Activated T-helper 2 cell treated with anti-CD3 and anti-CD28 coated beads, Interferon-gamma antibody, Interleukin-2, Interleukin-4, amounts not matched to agents 10 μg/mL and 5 μg/mL and 100 μg/mL, durations not matched to agents 14 hours and 24 hours and 36 hours (primary cell): ENCODE measurements at places on chromosomes 2 and 18.

- no peak for DNase-seq
These were observed 169.2 kb downstream of the CDH20 start for GRCh38 chr18:61502472-61502871.

- DNase-seq = no peak
These were observed 84.2 kb downstream of the NCKAP5 start for GRCh38 chr2:133484106-133484505.

DNA sequence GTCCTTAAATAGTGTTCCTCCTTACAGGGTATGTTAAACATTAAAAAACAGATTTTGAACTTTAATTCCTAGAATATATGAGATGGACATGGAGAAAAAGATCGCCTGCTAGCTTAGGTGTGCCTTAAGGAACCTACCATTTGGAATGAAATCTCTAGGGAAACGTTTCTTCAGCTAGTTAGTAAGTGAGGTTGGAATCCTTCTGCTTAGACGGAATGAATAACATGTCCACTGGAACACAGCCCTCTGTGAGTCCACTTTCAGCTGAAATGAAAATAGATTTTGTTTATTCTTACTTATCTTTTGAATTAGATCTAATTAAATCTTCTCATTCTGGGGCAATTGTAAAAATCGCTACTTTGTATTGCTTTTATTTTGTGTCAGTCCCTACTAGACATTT lies 28.4 kb downstream of the NAB1 start:
- no peak for DNase-seq

- DNase-seq = no peak
These were observed 11.0 kb upstream of the TXNDC2 start for GRCh38 chr18:9874728-9875127.

DNA sequence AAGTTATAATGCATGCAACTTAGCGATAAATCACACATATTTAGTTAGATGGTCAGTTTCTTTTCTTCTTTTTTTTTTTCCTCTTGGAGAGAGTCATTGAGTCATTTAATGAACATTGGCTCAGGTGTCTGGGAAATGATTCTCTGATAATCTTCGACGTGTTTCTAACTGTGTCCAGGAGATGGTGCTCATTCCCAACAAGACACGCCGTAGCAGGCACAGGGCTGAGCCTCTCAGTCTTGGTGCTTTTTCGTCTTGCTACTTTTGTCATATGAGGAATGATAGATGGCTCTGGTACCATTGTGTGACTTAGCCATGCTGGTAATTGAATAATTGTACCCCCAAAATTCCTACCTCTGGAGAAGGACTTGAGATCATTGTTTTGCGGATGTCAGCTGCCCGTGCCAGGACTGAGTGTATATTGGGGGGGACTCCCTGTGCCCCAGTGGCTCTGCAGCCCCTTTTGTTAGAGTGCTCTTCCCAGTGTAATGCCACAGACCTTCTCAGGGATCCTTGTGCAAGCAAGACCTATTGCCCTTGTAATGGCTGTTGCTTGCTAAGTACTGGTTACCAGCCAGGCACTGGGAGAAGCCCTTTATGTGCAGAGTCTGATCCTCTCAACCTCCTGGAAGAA lies 107.6 kb upstream of the CYRIA start:
- DNase-seq = no peak

DNA sequence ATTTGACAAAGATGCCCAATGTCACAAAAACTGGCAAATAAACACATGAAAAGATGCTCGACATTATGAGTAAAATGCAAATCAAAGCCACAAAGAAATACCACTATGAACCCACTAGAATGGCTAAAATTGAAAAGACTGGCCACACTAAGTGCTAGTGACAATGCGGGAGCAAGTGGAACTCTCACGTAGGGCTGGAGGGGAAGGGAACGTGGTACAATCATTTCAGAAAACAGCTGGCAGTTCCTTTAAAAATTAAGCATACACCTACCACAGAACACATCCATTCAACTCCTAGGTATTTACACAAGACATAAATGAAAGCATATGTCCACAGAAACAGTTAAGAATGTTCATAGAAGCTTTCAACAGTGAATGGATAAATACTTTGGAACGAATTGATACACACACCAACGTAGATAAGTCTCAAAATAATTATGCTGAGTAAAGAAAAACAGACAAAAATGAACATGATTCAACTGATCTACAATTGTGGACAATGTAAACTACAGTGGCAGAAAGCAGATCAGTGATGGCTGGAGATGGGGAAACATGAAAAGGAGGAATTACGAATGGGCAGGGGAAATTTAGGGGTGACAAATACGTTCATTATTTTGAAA lies 71.7 kb downstream of the MYOM1 start:
- no peak for DNase-seq

DNA sequence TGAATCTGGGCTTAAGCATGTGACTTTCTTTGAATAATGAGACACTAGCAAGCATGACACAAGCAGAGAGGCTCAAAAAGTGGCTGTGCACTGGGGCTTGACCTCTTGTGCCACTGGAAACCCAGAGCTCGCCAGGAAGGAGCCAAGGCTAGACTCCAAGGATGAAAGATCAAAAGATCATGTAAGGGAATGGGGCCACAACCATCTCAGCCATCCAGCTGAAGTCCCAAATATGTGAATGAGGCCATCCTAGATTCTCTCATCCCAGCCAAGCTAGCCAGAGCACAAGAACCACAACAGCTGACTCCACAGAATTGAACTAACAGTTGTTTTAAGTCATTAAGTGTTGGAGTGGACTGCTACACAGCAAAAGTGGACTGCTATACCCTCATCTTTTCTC lies 288.1 kb downstream of the CCDC178 start:
- DNase-seq = no peak

- DNase-seq = no peak
These were observed 430 bp upstream of the CHMP1B start for GRCh38 chr18:11850821-11851145.

GRCh38 chr2:96091141-96091710 lies 25.1 kb downstream of the ADRA2B start:
- no peak for DNase-seq

- DNase-seq = no peak
These were observed 22.0 kb downstream of the CCT7 start for GRCh38 chr2:73255907-73256617.

DNA sequence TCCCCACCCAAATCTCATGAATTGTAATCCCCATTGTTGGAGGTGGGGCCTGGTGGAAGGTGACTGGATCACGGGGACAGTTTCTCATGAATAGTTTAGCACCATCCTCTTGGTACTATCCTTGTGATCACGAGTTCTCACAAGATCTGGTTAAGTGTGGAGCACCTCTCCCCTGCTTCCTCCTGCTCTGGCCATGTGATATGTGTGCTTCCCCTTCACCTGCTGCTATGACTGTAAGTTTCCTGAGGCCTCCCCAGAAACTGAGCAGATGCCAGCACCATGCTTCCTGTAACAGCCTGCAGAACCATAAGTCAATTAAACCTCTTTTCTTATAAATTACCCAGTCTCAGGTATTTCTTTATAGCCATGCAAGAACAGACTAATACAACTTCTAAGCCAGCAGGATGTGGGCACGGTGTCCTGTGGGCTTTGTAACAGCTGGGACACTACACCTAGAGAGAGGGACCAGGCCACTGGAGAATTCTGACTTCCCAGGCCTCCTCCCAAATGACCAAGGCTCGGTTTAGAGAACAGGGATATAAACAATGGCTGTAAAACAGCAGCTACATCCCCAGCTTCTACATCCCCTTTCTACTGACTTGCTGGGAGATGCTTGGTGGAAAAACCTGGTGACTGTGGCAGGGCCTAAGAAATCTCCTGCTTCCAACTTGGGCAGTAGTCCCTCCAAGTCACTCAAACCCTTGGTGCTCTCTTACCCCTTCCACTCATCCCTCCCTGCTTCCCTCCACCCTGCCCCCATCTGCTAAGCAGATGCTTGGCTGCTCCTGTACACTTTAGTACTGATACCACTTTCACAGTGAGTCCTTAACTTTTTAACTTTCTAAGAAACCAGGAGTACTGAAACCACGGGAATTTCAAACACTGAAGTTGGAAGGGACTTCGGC lies 10.3 kb downstream of the STAT1 start:
- no peak for DNase-seq

GRCh38 chr2:33521791-33522281 lies 45.4 kb downstream of the RASGRP3 start:
- no peak for DNase-seq

GRCh38 chr2:88429929-88430328 lies 22.6 kb downstream of the FOXI3 start:
- DNase-seq = no peak

DNA sequence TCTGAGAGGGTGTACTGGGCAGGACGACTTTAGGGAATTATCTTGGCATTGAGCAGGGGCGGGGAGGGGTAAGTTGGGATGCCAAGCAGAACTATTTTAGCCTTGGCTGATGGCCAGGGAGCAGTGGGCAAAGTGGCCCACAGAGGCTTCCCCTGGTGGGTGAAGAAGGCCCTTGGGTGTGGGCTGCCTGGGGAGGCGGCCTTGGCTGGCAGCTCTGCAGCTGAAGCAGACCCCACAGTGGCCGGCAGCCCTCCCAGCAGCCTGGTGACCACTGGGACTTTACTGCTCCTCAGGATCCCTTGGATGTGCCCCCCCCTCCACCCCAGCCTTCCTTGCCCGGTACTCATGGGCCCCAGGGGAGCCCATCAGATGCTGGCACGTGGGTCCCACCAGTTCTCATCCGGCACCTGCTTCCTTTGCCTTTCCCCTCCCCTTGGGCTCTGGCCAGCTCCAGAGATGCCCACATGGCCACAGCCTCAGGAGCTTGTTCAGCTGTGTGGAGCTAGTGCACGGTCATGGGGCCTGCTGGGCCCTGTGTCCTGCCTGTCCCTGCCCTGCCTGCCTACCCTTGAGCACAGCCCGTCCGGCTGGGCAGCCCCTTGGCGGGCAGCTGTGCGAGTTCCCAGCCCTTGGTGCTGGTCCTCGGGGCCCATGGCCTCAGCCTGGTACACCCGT lies 122.1 kb upstream of the HS6ST1 start:
- no peak for DNase-seq

DNA sequence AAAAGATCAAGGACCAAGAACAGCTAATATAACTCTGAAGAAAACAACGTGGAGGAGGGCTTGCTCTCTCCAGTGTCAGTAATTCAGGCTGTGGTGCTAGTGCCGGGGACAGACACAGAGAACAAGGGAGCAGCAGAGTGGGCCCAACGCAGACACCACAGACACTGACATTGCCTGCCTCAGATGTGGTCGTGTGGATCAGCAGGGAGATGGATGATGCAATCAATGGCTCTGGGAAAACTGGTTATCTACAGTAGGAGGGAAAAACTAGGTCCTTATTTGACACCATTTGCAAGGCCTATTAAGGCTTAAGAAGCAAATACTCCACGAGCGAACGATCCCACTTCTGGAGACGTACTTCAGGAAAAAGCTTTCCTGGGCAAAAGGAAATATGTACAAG lies 36.1 kb downstream of the HDLBP start:
- DNase-seq = no peak

DNA sequence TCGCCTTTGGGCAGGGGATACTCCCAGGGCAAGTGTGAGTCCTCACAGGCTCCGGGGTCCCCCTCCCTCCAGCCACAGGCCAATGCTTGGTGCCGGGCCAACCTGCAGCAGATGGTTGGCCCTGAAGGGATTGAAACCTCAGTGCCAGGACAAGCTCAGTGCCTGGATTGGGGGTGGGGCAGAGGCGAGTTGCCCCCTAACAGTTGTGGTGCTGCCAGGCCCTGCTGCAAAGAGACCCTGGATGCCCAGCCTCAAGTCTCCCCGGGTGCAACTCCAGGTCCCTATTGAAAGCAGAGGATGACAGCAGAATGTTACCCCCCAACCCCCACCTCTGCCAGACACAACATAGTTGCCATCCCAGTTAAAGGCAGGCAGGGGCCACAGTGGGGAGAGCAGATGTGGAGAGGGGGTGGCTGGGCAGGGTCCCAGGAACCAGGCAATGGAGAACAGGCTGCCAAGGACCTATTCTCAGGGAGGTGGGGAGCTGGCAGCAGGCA lies 9.5 kb upstream of the RNF103 start:
- DNase-seq = no peak

DNA sequence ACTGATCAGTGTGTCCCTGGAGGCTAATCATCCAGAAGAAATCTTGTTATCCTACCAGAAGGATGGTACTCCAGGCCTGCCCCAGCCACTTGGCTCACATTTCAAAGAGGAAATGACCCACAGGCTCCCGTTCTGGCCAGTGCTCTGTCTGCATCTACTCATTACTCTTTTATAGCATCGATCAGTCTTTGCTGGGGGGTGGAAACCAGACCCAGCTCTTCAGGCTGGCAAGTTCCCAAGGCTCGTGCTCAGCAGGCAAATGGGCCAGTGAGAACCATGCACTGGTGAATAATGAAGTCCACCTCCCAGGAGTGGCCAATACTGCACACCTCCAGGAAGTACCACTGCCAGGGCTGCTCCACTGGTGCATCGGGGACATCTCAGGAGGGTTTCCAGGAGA lies 38.8 kb downstream of the DNER start:
- no peak for DNase-seq

DNA sequence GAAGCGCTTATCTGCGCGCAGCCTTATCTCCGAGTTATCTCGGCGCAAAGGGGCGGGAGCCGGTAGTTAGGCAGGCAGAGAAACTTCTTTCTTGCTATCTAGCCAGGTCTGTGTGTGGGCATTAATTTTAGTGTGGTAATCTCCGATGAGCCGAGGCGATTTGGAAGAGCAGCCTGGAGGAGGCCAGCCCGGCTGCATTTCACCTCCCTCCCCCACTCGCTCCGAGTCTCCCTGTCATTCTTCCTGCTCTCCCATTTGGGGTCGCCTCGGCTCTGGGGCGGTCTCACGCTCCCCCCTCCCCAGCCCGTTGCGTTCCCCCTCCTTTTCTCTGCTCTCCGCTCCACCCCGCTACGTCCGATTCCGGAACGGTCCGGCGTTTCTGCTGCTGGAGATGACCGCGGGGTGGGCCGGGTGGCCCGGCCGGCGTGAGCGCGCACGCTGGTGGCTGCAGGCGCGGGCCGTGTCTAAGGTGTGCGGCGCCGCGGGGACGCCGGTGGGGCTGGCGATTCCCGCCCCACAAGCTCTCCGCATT lies 566 bp downstream of the GATA6 start:
- no peak for DNase-seq

- DNase-seq = peak; percentile 19
These were observed 57.1 kb downstream of the ADCYAP1 start for GRCh38 chr18:961644-962355.

DNA sequence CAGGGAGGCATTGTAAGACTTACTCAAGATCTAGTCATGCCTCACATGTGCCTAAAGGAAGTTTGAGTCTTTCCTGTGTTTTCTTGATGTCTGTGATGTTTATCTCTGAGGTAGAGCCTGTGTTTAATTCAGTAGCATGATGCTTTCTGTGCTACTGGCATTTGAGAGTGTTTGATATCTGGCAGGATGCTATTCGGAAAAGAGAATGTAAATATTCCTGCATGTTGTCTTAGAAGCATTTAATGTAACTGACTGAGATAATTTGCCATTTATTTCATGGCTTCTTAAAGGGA lies 58.8 kb downstream of the GREB1L start:
- DNase-seq = no peak

DNA sequence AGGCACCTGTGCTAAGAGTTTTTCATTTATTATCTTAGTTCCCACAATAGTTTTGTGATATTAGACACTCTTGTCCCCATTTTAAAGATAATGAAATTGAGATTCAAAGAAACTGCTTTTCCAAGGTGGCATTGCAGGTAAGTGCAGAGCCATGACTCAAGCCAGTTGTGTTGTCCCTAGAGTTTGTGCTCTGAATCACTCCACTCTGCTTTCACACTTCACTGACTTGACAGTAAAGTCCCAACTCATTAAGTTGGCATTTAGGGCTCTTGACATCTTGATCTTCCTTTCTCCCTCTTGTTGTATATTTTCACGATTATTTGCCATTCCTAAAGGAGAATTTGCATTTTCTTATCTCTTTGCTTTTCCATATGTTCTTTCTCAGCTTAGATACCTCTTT lies 114.3 kb downstream of the DIS3L2 start:
- DNase-seq = no peak

GRCh38 chr2:217285926-217286325 lies 426.1 kb upstream of the TNP1 start:
- no peak for DNase-seq
